ENCODE measurements at places on chromosomes 11 and 22. TPM values are rescaled to one million over a fixed set of nuclear protein-coding genes. Genes with fewer than 3 reads are reported as not detected.

Gene OR4C3
- total RNA-seq = not detected

Gene CRYBA4
- total RNA-seq = not detected

Gene OR52A1
- not detected for total RNA-seq

Gene HPS5
- 28.9 TPM for total RNA-seq

Gene LARGE1
- 8.9 TPM for total RNA-seq

Gene TRIM3
- total RNA-seq = 16.6 TPM

Gene LGR4
- 15.3 TPM for total RNA-seq

Gene DEFB131B
- total RNA-seq = not detected

Gene ARCN1
- total RNA-seq = 219 TPM

Gene SERPING1
- not detected for total RNA-seq

Gene AGBL2
- 0.07 TPM for total RNA-seq

Gene VSIG2
- total RNA-seq = 0.27 TPM
